ENCODE measurements at places on chromosomes 1 and 21. TPM values are rescaled to one million over a fixed set of nuclear protein-coding genes. Genes with fewer than 3 reads are reported as not detected.

AMPD1 gene
- total RNA-seq = not detected

- DNase-seq = no peak
Observed at GRCh38 chr1:214327514-214327913, 46.6 kb downstream of the SMYD2 start.

DNA sequence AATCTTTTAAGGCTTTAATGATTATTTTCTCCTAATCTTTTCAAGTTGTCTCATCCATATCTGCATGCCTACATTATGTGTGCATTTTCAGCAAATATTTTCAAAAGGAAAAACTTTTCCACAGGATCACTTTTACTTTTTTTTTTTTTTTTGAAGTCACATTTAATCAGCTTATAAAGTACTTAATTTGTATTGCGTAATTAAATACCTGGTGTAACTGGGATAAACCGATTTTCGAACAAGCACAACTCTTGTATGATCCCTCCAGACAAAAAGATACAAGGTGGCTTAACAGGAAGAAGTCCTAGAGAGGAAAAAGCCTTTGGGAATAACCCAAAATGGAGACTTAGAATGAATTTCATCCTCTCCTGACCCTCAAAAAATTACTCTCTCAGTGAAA is 1.3 kb upstream of the ATP6V1G3 start:
- no peak for DNase-seq

- peak; percentile 41 for DNase-seq
Observed at GRCh38 chr1:82517586-82517985, 716.9 kb downstream of the ADGRL2 start.

GRCh38 chr1:31822766-31823165 is 6.9 kb upstream of the SPOCD1 start:
- DNase-seq = peak; percentile 57

MANEAL gene
- total RNA-seq = 0.65 TPM

- peak; percentile 30 for DNase-seq
Observed at GRCh38 chr1:174999936-175000696, at the start of gene CACYBP. Gene CACYBP, plus strand, starts transcription at chr1:174999947. Its CDS starts 234 bp downstream, at chr1:175000181.

SPATA45 gene
- not detected for total RNA-seq

DNA sequence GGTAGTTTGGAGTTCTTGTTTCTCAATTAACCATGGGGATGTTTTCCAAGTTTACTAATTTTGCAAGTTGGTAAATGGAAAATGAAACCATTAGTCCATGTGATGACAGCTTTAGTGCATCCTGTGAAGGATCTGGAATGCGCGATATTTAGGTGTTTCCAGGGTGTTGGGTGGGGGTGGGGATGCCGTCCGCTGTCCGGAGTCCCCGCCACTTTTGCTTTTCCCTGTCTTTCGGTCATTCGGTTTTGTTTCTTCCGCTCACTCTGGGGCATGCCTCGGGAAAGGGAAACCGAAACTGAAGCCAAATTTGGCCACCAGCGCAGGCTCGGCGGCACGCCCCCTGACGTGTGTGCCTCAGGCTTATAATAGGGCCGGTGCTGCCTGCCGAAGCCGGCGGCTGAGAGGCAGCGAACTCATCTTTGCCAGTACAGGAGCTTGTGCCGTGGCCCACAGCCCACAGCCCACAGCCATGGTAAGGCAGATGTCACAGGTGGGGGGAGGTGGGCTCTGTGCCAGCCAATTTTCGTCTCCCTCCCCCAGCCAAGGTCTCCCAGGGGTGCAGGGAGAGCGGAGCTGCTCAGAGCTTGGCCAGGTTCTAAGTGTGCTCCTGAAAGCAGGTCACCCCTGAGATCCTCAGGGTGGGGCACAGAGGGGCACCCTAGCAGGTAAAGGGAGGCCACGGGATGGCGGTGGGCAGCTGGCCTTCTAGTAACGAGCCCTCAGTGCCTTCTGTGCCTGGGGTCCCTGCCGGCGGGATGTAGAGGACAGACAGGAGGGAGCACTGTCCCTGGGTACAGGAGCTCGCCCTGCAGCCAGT is at the start of gene ISG15:
TSS of gene ISG15 (plus strand) at position 393 of the 817 bp plus-strand sequence. CDS start at position 470, 77 bp downstream.
- DNase-seq = peak; percentile 80

DNA sequence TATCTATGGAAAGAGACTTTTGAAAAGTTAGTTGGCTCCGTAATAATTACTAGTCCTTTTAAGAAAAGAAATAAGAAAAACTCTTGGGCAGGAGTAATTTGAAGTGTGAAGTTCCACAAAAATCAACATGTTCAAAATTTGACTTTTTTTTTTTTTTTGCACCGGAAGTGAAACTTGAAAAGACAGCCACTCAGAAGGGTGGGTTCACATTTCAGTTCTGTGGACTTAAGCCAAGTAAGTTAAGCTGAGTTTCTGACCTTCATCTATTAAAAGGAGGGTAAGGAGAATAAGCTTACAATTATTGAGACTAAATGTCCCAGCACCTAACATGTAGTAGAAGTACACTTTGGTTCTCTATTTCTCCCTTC is 11.0 kb downstream of the RO60 start:
- DNase-seq = no peak

CRNN gene
- not detected for total RNA-seq

KCNJ9 gene
- 0.08 TPM for total RNA-seq

HSPA6 gene
- 0.45 TPM for total RNA-seq

TRNP1 gene
- total RNA-seq = 19.1 TPM

DNA sequence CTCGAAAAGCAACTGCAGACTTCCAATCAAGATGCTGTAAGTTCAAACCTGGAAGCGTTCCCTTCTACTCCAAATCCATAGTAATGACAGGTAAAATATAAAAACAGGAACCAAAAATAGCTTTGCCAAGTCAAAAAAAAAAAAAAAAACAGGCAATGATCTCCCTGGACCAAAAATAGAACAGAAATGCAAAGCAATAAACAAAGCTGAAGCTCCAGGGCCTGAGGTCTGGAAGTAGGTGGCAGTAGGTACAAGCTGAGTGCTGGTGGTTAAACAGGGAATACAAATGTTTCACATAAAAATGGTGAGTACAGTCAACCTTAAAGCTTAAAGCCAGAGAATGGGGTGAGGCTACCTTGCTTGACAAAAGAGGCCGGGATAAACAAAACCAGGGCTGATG is 610.8 kb downstream of the SMYD3 start:
- DNase-seq = no peak

DNA sequence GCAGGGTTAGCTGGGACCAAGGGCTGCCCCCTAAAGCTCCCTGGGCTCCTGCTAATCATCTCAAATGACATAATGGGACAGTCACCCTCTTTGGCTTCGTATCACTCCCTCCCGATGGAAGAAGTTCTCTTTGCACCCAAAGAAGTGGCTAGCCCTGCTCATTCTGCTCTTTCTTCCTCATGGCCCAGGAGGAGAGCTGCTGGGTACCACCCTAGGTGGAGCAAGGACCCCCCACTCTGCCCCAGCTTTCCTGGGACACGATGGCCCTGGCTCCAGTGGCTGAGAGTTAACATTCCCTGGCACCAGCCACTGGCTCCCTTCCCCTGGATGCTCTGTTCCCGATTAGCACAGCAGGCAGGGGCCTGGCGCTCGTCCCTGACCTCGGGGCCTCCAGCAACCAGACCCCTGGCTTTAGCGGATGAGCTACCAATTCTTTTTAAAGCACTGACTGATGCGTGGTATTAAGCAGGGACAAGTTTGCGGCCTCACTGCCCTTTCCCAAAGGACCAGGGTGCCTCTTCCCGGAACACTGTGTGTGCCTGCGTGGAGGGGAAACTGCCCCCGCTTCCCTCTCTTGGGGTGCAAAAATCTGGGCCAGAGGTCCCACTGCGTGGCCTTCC is 1.2 kb downstream of the MYOM3 start:
- no peak for DNase-seq

DNA sequence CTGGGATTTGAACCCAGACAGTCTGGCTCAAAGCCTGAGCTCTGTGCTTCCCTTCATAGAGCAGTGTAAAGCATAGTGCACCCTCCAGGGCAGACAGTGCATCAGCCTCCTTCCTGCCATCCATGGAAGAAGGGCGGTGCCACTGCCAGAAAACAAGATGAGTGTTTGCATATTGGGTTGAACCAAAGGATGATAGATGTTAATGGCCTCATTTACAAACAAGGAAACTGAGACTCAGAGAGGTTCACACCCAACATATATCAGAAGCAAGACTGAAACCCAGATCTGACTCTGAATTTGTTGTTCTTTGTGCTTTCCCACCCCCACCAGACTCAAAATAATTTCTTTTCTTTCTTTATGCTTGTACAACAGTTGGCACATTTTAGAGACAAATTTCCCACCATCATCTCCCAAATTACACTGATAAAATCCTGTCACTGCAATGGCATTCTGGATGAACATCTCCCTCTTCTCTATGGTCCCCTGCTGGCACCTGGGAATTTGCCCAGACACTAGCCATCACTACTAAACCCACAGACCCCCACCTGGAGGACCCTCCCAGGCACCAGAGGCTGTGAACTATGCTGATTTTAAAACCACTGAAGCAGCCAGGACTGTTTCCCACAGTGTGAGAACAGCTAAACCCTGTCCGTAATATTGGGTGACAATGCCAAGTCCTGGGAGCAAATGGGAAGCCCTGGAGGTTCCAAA is 45.4 kb upstream of the MPZL1 start:
- DNase-seq = no peak

- no peak for DNase-seq
Observed at GRCh38 chr1:226761322-226761721, 22.2 kb upstream of the ITPKB start.

CACYBP gene
- total RNA-seq = 108 TPM

GRCh38 chr21:32613436-32614043 is 1.4 kb upstream of the CFAP298 start:
- no peak for DNase-seq

RHOU gene
- 4.2 TPM for total RNA-seq

GRCh38 chr1:118960026-118960561 is 28.0 kb downstream of the TBX15 start:
- no peak for DNase-seq

- DNase-seq = peak; percentile 49
Observed at GRCh38 chr1:59229138-59229537, 67.8 kb upstream of the FGGY start.

DNA sequence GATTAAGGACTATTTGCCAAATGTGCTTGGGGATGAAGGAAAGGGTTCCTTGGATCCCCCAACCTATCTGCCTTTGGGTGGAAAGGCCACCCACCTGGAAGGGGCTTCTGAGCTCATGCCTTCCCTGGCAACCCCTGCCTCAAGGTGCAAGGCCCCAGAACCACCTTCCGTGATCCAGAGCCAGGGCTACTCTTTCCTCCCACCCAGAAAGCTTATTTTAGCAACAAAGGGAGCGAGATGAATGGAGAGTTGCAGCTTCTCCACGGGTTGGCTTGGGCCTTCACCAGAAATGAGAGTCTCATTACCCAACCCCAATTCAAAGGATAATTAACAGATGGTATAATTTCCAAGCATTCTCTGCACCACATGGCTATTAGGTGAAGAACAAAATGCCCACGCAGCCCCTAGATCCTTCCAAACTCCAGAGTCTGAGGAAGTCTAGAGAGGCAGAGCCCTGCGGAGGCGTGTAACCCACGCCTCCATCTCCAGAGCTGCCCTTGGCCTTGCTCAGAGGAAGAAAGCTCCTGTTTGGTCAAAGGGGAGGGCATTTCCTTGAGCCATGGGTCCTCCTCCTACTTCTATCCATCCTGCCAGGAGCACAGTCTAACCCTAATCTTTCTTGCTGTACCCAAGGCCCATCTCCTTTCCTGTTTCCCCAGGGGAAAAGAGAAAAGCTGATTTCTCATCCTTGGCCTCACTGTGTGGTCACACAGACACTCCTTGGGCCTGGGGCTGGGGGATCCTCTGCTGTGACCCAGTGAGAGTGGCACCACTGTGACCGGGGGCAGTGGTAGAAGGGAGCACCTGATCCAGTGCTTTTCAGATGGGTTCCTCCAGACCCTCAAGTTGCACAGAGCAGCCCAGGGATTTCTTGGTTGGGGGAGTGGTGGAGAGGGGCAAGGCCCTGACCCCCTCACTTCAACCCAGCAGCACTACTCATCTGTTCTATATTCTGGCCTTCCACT is 1.7 kb upstream of the CELSR2 start:
- DNase-seq = no peak

- no peak for DNase-seq
Observed at GRCh38 chr1:13926556-13926955, 226.6 kb downstream of the PRDM2 start.

TMEM54 gene
- 33.1 TPM for total RNA-seq

DNA sequence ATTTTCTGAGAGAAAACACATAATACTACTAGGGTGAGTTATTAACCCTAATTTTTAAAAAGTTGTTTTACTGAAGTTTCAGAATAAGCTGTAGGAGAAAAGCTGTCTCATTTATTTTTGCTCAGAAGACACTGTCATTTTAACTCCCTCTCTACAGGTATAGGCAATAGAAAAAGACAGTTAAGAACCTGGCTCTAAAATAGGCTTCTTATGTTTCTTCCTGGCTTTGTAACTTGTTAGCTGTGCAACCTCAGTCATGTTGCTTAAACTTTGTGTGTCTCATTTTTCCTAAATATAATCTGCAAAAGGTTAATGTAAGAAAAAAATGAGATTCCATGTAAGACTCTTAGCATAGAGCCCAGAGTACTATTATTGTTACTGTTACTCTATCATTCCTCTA is 64.4 kb downstream of the TTLL7 start:
- DNase-seq = no peak

ANGPTL1 gene
- 6.6 TPM for total RNA-seq

TRIM63 gene
- total RNA-seq = 1.5 TPM

- DNase-seq = no peak
Observed at GRCh38 chr1:111615870-111616715, 3.5 kb upstream of the RAP1A start.

UTS2 gene
- not detected for total RNA-seq

DNA sequence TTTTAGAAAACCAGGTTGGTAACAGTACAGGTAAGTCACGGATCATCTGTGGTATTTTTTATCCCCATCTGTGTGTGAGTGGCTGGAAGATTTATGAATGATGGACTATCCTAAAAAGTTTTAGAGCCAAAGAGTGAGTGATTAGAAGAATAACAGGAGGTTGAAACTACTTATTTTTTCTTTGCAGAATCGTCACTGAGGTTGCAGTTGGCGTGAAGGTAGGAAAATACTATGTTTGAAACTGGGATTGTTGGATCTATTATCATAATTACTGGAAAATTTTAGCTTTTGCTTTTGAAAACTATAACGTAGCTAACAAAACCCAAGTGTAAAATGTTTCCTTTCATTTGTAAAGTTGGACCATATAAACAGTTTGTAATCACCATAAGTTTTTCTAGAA is 1.8 kb downstream of the PTBP2 start:
- DNase-seq = no peak

DNA sequence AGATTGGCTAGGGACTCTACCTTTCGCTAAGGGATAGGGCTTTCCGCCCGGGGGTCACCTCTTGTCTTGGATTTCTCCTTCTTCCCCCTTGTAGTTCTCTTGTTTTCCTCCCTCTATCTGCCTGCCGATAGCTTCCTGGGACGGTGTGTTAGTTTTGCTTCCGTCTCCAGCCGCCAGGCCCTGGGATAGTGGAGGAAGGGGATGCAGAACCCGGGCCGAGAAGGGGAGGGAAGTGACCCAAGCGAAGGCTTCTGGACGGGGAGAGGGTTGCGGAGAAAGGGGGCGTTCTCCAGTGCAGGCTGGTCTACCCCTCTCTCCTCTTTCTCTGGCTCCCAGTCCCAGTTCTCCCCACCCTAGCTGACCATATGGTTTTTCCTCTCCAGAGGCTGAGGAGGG is 871 bp downstream of the TUFT1 start:
- DNase-seq = no peak

GRCh38 chr1:203373991-203374390 is 23.1 kb upstream of the FMOD start:
- DNase-seq = no peak

All from fibroblast of the aortic adventitia (primary cell).